Hematopoietic multipotent progenitor cell treated with erythropoietin and hydrocortisone succinate and interleukin-3 and kit ligand, for 15 days (in vitro differentiated cells): ENCODE measurements at places on chromosomes 2 and 18.

DNA sequence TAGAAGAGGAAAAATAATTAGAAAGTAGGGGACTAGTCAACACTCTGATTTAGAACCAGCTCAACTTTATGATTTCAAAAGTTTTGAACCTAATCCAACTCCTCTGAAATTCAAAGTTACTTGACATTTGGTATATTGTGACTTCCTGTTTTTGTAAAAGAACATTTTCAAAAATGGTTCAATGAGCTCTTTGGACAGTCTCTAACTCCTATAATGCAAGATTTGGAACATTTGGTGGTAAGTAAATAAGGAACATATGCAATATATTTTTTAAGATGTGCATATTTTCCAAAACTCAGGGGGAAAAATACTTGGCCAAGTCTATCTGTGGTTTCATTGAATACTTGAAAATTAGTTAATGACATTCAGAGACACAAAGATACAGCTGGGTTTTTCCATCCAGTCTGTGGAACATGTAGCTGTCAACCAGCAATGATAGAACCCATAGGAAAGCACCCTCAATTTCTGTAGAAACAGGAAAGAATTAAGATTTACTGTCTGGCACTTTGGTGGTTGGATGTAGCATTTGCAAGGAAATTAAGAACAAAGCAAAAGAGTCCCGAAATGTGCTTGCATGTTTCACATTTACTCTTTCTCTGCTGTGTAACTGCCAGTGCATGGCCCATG is 17.0 kb upstream of the ANKRD44 start:
- no peak for DNase-seq

DNA sequence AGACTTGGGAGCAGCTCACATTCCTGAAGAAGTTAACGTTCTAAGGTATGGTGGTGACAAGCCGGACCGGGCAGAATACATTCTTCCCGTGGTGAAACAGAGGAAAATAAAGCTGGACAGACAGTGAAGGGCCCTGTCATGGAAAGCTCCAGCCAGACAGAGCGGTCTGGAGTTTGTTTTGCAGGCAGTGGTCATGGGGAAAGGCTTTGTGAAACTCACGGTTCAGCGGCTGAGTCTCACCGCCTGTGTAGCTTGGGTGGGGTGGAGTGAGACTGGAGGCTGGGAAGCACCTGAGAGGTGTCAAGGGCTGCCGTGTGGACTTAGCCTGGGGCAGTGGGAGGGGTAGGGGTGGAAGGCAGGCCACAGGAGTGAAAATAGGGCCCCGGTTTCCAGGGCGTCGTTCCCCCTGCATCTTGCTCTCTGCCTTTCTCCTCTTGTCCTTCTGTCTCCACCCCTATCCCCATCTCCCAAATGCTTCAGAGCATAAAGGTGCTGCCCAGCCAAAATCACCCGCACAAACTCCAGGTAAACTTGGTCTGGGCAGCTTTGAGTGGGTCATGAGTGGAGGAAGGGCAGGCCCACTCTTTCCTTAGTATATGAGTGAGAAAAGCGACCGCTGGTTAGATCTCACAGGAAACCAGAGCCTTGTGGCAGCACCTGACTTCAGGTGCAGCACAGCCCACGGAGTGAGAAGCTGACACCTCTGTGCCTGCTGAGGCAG is 11.4 kb upstream of the SLC20A1 start:
- no peak for DNase-seq

GRCh38 chr18:78071776-78072175 is 822.1 kb downstream of the GALR1 start:
- no peak for DNase-seq

DNA sequence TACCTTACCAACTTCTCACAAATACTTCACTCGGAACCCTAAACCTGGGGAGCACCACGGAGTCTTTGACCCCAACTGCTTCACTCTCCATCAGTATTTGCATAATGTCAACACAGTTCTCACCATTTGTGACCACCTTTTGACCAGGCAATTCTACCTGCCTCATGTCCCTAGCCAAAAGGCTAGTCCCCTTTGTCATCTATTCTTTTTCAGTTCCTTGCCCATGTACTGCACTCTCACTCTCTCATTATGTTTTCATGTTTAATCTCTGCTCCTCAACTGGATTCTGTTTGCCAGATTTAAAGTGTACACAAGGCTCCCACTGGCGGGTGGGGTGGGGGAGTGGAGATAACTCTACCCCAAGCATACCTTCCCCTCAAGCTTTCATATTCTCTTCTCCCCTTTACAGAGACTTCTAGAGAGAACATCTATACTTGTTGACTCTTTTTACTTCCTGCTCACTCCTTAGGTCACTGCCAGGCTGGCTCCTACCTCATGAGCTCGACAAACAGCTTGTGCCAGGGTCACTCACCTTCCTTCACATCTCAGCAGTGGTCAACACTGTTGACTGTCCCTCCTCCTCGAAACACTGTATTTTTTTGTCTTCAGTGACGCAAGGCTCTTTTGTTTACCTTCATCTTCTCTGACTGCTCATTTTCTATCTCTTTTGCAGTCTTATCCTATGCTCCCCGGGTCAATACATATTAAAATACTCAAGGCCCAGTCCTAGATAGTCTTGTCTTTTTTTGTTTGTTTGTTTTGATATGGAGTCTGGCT is 88.7 kb upstream of the MAP4K3 start:
- no peak for DNase-seq

DNA sequence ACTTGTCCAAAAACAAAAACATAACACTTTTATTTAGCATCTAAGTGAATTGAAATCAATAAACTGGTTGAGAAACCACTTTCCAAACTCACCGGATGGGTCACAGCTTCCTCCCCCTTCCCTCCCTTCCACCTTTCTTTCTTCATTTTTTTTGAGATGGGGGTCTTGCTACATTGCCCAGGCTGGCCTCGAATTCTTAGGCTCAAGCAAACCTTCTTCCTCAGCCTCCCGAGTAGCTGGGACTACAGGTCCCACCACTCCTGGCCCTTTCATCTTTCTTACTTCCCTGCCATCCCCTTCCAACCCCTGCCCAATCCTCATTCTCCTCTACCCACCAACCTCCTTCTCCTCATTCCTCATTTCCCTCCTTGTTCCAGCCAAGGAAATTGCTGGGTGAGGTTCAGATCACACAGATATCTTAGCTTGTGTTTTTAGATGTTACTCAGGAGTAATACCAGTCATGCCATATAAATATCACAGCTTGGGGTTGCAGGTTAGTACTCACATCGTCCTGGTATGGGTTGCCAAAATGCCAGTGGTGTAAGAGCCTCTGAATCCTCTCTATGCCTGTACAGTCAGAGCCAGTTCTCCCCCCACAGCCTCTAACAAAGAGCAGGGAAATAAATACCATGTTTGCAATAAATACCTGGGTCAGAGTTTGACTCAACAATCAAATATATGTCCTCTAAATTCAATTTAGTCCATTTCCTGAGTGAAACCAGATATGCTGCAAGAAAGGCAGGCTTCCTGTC is 132.7 kb upstream of the NDUFV2 start:
- DNase-seq = no peak

DNA sequence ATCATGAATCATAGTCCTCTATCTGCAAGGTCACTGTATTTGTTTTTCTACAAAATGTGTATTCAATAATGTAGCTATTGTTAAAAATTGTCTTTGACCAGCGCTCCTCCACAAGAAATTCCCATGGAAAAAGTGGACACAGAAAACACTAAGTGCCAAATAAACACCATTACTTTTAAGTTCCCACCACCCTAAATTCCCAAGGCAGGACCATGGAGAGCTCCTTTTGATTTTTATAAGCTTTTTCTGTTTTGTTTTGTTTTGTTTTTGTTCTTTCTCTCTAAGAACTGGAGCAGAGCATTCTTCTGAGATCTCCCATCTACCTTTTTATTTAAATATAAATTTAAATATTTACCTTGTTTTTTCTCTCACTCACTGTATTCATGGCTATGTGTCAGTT is 44.5 kb downstream of the LRATD1 start:
- DNase-seq = no peak

DNA sequence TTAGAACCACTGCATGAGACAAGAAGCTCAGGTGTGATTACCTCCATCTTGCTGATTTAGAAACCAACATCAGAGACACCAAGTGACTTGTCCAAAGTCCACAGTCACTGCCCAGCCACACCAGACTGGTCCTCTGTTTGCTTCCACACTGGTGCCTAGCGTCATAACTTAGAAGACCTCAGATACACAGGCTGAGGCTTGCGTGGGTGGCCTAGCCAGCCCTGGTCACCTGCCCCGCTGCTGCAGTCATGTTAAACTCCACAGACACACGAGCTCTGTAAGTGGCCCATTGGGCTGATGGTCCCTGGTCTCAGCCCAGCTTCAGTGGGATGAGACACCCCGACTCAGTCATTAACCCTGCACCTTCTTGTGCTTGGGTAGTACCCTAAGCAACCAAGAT is 47.1 kb downstream of the CNGA3 start:
- no peak for DNase-seq

DNA sequence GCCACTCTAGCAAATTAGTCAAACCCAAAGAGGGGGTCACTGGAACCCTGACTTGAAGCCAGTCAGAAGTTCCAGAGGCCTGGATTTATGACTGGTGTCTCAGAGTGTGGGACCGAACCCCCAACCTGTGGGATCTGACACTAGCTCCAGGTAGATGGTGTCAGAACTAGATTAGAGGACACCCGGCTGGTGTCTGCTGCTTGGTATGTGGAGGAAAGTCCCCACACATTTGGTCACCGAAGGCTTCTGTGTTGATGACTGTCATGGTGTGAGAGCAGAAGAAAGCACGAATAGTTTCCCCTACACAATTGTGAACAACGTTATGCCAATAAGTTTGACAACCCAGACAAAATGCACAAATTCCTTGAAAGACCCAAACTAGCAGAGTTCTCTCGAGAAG is 48.1 kb downstream of the B3GNT2 start:
- DNase-seq = no peak

DNA sequence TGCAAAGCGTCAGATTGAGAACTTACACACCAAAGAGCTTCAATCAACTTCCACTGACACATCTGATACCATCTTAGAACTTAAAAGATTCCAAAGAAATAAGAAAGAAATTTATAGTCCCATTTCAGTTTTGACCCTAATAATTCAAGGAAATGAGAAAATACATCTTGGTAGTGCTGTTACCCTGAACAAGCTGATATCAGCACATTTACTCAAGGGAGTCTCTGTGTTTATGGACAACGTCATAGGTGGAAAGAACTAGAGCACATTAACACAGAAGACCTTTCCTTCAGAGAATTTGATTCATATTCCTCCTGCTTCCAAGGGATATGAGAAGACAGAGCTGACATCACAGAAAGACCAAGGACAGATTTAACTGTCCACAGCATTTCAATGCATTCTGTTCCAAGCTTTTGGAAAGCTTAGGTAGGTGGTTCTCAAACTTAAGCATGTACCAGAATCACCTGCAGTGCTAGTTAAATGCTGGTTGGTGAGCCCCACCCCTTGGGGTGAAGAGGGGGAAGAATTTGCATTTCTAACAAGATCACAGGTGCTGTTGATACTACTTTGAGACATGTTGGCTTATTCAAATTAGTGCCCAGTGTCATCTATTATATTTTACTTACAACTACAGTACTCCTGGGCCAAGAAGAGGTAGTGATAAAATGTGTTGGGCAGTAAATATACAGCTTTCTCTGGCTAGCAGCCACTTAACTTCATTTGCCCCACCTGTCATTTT is 59.8 kb downstream of the LDAH start:
- DNase-seq = no peak

- no peak for DNase-seq
Measured at GRCh38 chr2:7907041-7907440, 774.8 kb upstream of the ID2 start.

DNA sequence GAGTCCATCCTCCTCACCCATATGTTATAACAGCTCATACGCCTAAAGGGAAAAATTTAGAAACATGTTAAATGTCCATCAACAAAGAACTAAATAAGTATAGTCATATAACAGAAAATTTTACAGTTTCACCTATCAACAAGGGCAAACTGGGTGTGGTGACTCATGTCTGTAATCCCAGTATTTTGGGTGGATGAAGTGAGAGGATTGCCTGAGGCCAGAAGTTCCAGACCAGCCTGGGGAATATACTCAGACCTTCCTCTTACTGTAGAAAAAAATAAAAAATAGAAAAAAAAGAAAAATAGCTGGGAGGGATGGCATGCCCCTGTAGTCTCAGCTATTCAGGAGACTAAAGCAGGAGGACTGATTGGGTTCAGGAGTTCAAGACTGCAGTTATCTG is 48.3 kb upstream of the GULP1 start:
- DNase-seq = no peak

- no peak for DNase-seq
Measured at GRCh38 chr18:51568151-51568550, 370.7 kb upstream of the MEX3C start.

DNA sequence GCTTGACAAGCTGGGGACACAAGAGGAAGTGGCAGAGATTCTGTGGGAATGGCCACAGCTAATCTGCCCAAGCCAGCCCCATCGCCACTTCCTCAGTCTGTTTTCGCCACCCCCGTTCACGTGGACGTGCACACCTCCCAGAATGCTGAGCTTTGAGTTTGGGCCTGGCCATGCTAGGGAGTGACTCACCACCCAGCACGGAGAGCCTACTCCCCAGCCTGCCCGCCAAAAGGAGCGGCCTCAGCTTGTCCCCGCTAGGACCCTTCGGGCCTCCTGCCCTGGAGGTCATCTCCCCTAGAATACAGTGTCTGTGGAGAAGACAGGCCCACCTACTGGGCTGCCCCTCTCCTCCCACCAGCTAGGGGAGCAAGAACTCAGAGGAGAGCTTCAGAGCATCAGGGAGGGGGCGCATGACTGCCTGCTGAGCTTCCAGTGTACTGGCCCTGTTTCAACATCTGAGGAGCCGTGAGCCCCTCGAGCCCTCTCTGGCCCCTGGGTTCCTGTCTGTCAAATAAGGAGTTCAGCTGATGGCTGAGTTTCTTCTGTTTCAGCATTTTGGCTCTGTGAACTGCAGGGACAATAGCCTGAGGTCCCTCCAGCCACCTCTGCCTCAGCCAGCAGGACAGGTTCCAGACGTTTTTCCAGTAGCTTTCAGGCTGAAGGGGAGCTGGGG is 5.1 kb downstream of the SLC35F6 start:
- peak; percentile 84 for DNase-seq

DNA sequence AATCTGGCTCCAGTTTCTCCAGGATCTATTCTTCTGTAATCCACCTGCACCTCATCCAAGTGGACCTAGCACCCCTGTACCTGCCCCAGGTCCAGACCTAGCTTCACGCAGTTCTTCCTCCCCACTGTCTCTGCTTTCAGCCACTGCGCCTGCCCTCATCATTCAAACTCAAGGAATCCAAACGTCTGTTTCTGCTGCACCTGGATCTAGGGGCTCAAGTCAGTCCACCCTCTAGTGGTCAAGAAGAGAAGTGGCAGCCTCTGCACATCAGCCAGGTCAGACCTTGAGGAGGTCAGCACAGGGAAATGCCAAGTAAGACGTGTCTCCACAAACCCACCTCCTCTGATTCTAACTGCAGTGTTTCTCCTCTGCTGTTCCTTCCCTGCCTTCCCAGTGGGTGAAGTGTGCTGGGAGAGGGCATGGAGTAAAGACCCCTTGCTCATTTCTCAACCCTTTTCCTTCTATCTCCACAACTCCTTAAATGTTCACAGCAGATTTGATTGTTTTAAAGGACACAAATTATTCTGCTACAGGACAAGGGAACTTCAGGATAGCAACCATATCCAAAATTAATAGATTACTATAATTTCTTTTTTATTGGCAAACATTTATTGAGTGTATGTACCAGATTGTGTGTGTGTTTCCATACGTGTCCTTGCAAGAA is 8.6 kb upstream of the RNF152 start:
- peak; percentile 30 for DNase-seq
